GM06990 (cell line): ENCODE measurements at places on chromosomes 6 and 20.

- DNase-seq: no peak
Observed at GRCh38 chr6:137701942-137702341, 165.1 kb upstream of the TNFAIP3 start.

DNA sequence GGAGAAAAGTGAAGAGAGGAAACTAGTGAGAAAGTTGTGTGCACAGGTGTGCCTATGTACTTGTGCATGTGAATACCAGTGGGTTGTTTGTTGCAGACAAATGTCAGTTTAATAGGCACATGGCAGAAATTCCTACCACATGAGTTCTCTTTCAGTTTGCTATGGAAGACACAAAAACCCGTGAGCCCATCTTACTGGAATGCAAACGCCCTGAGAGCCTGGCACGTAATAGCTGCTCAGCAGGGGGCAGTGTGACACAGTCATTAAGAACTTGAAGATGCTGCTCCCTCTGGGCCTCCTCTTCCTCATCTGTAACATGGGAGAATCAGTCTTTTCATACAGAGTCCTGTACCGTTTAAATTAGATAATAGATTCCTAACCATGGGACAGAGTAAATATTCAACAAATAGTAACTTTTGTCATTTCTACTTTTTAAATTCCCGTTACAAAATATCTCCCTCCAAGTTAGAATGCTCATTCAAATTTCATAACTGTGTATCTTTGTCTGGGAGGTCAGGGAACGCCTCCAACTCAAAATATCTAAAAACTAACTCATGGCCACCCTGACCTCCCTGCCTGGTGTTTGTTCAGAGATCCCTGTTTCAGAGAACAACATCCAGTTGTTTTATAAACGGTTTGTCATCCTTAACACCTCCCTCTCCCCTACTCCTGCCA is 802.9 kb downstream of the MAFB start:
- DNase-seq: no peak

GRCh38 chr6:130326496-130326895 is 39.3 kb upstream of the TMEM200A start:
- no peak for DNase-seq

DNA sequence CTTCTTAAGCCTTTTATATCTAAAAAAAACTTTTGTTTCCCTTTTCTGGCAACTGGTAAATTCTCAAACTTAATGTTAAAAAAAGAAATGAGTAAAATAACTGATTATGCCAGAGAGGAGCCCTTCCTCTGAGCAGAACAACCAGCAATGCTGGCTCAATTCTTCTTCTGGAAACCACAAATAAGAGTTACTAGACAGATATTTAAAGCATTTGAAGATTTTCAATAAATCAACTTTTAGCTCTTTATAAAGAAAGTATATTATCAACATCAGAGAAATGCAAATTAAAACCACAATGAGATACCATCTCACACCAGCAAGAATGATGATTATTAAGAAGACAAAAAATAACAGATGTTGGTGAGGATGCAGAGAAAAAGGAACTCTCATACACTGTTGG is 61.1 kb upstream of the TCF21 start:
- DNase-seq: no peak

DNA sequence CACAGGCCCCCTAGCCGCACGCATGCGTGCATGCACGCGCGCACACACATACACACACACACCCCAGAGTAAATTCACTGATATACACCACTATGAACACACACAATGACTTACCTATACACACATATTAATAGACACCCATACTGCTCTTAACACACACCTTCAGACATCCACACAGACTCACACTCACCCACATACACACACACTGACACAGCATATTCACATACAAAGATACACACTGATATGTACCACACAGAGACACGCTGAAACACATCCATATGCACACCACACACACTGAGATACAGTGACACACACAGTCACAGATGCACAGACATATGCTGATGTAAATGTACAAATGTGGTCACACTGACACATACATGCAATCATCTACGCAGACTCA is 5.6 kb downstream of the SGK2 start:
- no peak for DNase-seq

DNA sequence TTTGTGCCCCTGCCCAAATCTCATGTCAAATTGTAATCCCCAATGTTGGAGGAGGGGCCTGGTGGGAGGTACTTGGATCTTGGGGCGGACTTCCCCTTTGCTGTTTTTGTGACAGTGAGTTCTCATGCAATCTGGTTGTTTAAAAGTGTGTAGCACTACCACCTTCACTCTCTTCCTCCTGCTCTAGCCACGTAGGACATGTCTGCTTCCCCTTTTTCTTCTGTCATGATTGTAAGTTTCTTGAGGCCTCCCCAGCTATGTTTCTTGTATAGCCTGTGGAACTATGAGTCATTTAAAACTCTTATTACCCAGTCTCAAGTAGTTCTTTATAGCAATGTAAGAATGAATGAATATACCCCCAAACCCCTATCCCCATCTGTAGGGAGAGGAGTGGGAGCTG is 1013.7 kb upstream of the MAP3K7 start:
- DNase-seq: peak; percentile 3

GRCh38 chr6:20711518-20711917 is 177.3 kb downstream of the CDKAL1 start:
- no peak for DNase-seq

- no peak for DNase-seq
Observed at GRCh38 chr6:51812231-51812630, 275.2 kb downstream of the PKHD1 start.

GRCh38 chr20:6582449-6582848 is 185.0 kb upstream of the BMP2 start:
- no peak for DNase-seq

GRCh38 chr6:143299253-143300166 is 151.0 kb downstream of the ADAT2 start:
- peak; percentile 20 for DNase-seq

DNA sequence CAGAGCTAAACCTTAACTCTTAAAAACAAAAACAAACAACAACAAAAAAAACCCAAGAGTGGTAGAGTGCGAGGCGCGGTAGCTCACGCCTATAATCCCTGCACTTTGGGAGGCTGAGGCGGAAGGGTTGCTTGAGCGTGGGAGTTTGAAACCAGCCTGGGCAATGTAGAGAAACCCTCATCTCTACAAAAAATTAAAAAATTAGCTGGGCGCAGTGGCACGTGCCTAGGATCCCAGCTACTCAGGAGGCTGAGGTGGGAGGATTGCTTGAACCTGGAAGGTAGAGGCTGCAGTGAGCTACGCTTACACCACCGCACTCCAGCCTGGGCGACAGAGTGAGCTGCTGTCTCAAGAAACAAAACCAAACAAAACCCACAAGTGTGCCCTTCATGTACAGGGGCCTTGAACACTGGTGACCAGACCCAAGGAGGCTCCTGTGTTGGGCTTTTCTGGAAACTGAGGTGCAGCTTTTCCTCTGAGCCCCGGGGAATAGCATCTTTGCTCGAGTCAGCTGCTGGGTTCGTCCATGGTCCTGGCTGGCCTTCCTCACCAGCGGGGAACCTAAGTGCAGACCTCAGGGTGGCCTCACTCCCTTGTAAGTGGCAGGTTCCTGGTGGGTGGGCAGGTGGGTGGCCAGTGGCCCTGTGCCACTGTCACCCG is 39.9 kb downstream of the PYGB start:
- DNase-seq: no peak

GRCh38 chr6:2876210-2877056 is 26.7 kb downstream of the SERPINB9 start:
- no peak for DNase-seq

GRCh38 chr6:118325220-118325860 is 222.8 kb upstream of the PLN start:
- DNase-seq: no peak

GRCh38 chr6:89682991-89683390 is 44.4 kb upstream of the LYRM2 start:
- no peak for DNase-seq

GRCh38 chr20:33399924-33400323 is 1.4 kb downstream of the CDK5RAP1 start:
- DNase-seq: no peak

DNA sequence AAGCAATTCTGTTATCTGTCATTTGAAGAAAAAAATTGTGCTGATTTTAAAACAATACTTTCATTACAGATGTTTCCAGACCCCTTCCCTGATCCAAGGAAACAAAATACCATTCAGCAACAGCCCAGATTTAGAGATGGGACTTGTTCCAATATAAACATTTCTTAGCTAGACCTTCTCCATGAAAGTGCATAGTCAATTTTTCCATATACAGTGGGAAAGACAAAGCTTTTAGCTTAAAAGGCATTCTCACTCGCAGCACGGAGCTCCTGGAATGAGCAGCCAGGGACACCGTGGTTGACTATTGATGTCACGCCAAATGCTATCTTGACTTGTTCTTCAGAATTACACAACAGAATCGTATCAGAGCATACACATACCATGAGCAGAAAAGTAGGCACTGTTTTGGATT is 21.5 kb downstream of the LAMA4 start:
- no peak for DNase-seq

DNA sequence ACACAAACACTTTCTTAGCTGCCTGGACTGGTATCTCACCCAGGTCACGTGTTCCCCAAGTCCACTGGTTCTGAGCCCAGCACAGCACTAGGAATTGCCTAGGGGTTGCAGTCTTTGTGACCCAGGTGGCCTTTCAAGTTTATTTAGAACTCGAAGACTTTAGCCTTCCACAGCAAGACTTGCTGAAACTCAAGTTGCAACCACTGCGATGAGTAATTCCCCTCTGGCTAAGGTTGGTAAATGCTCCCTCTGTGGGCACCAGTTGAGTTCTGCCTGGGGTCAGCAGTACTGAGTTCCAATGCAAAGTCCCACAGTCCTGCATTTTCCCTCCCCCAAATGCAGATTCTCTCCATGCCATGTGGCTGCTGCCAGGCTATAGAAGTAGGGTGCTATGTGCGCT is 77.6 kb upstream of the MOCS1 start:
- DNase-seq: no peak

- DNase-seq: peak; percentile 18
Observed at GRCh38 chr20:47317127-47317895, 39.2 kb downstream of the ZMYND8 start.

- DNase-seq: no peak
Observed at GRCh38 chr20:19019734-19020364, 192.6 kb upstream of the SLC24A3 start.

DNA sequence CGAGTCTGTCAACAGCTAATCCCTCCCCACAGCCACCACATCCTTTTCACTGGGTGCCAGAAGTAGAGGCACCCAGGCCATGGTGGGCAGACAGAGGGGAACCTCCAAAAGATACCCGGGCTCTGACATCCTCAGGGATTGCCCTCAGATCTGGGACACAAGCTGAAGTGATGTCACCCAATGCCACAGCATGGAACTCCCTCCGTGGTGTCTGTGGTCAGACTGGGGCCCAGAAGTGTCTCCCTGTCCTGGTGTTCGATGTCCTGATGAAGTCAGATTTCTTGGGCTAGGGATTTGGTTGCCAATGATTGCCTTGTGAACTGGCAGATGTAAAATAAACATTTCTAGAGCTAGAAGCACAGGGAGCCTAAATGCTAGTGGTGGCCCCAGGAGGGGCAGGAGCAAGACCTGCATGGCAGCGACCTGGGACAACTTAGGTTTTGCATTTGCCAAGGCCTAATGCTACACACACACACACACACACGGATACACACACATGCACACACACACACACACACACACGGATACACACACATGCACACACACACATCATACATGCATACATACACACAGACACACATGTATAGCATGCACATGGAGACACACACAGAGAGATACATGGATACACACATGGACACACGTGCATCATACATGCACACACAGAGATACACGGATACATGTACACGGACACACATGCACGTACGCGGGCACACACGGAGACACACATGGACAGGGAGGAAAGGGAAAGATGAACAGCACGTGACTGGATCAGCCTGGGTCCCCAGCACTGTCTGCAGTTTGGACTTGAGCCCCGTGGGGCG is 221.0 kb downstream of the NFATC2 start:
- no peak for DNase-seq

- no peak for DNase-seq
Observed at GRCh38 chr6:35224720-35225119, 11.0 kb downstream of the SCUBE3 start.

DNA sequence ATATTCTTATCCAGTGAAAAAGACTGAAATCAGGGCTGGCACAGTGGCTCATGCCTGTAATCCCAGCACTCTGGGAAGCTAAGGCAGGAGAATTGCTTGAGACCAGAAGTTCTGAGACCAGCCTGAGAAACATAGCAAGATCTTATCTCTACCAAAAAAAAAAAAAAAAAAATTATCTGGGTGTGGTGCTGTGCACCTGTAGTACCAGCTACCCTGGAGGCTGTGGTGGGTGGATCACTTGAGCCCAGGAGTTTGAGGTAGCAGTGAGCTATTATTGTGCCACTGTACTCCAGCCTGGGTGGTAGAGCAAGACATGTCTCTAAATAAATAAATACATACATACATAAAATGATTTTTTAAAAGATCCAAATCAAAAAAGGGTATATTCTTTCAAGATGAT is 6.3 kb downstream of the CALHM6 start:
- DNase-seq: no peak

DNA sequence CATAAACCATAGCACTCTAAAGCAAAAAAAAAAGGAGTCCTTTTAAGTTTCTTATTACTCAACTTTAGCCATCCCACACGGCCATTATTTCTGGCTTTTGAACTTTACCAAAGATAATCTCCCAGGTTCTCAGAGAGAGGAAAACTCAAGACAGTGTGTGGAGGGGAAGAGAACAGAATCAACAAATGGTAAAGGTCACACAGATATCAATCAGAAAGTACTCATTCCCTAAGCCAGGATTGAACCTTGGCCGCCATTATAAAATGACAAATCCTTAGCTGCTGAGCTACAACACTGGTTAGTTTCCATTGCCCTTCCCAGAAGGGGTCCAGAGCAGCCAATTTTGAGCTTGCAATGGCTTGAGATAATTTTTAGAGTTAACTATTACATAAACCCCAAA is 10.1 kb upstream of the TRIM38 start:
- no peak for DNase-seq

DNA sequence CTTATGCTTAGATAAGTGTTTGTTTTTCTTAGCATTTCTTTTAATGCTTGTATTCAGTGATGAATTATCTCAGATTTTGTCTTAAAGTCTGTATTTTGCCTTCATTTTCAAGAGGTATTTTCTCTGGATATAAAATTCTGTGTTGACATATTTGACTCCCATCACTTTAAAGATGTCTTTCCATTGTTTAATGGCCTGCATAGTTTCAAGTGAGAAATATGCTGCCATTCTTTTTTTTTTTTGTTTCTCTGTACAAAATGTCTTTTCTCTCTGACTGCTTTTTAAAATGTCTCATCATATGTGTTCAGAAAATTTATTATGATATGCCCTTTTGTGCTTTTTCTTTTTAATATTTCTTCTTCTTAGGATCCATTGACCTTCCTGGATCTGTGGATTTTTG is 578.0 kb upstream of the NOX3 start:
- DNase-seq: no peak

- no peak for DNase-seq
Observed at GRCh38 chr6:101083533-101084175, 202.5 kb upstream of the ASCC3 start.
